NCI-H1930 (cell line): ENCODE measurements at places on chromosomes 5 and 9.

DNA sequence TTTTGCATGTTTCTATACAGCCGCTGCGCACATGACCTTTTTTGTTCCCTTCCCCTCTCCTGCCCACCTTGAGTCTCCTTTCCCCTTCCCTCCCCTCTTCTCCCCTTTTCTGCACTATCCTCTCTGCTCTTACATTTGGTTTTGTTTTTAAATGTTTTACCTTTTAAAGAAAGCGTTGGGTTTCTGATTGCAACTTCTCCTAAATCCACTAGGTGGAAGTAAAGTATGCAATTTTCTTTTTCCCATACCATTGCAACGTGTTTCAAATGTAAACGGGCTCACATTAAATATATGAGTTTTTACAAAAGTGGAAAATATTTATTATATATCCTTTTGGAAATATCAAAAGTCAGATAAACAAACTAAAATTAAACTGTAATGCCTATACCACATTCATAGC, 500.9 kb downstream of the DIRAS2 start:
- DNase-seq: peak; percentile 53

- DNase-seq: no peak
These were observed 59.2 kb downstream of the SPIN1 start for GRCh38 chr9:88447431-88447830.

- no peak for DNase-seq
These were observed 30.2 kb downstream of the MAML1 start for GRCh38 chr5:179762781-179763176.

GRCh38 chr9:38332625-38333024, 59.9 kb upstream of the ALDH1B1 start:
- DNase-seq: no peak

DNA sequence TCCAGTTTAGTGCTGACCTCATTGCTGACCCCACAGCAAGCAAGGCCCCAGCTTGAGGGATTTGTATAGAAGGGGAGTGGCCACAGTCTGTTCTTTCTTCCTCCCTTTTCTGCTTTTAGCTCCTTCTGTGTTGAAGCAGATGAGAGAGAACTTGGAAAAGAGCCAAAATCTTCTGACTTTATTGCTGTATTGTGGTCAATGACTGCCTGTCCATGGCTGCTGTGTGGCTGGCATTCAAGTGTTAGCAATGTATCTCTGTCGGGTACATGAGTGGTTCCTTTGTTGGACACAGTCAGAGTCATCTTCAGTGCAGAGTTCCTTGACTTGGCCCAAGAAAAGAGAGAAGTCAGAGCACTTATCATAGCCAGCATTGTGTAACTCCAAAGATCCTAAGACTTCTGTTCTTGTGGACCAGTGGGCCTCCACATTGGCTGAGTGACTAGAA, 154.1 kb downstream of the LRRC70 start:
- DNase-seq: no peak

DNA sequence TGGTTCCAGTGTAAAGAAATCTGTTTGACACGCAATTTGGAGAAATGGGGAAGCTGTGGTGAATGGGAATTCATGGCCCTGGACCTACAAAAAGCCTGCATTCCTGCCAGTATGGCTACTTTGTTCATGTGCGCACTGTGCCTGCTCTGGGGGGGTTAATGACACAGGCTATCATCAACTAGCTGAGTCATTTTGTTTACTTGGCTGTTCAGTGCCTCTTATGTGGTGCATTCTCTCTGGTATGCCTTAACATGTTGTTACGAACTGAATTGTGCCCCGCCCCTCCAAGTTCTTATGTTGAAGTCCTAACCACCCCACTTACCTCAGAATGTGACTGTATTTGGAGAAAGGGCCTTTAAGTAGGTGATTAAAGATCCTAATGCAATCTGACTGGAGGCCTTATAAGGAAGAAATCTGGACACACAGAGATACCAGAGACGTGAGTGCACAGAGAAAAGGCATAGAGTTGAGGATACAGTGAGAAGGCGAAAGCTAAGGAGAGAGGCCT, 20.4 kb upstream of the UBAP1 start:
- no peak for DNase-seq

DNA sequence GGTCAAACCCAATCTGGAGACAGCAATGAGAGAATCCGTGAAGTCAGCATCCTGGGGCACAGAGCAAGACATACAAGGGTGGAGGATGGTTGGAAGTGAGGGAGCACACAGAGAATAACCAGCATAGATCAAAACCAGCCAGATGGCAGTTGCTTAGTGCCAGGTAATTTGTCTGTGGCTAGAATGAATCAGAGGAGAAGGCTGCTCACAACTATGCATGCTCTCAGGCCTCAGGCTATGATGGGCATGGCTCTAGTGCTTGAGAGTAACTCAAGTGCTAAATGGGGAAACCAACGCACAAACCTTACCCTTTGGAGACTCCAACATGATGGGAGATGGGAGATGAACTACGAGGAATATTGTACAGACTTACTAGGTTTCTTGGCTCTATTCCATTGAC, 160.8 kb downstream of the DMRT2 start:
- no peak for DNase-seq

DNA sequence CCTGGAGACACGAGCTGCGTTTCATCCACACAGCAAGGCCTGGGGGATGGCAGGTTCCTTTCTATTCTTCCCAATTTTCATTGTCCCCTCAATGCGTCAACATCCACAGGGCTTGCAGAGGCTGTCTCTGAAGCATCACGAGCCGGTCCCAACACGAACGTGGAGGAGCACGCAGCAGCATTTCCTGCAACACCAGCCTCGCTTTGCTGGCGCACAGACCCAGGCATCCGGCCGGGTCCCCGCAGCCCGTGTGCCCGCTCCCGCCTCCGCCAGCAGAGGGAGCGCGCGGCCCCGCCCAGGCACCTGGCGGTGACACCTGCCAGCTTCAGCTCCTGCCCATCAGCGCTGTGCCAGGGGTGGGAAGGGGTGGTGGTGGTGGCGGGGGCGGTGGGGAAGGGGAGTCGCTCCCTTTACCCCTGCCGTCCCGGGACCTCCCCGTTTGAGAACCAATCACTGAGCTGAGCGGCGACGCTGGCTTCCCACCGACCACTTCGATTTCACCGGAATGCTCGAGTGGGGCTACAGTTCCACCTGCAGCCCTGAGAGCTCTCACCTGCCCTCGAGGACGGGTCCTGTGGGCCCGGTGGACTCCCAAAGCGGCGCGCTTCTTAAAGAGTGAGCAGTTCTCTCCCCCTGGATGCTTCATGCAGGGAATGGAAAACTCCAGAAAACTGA, 464.5 kb downstream of the ICE1 start:
- peak; percentile 58 for DNase-seq

DNA sequence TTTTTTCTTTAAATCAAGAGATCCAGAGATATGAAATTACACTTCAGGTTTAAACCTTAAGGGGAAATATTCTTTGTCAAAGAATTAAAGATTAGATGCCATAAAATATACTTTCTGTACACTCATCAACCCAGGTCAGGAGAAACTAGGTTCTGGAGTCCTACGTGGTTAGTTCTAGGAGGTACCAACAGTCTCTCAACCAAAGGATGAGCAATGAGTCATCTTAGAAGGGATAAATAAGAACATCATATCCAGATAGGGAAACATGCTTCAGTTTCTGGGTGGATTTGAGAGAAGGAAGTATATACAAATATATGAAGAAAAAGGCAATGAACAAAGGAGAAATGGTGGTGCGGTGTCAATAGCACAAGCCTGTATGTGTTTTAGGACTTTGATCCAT, 98.2 kb downstream of the CSNK1G3 start:
- DNase-seq: no peak

DNA sequence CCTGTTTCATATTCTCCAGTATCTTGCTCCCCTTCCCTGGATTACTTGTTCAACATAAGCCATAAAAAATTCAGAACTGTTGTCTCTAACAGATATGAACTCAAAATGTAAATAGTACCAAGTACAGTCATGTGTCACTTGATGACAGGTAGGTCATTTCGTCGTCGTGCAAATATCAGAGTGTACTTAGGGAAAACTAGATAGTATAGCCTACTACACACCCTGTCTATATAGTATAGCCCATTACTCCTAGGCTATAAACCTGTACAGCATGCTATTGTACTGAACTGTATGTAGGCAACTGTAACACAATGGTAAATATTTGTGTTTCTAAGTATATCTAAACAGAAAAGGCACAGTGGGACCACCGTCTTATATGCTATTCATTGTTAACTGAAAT, 39.1 kb downstream of the SMIM15 start:
- DNase-seq: peak; percentile 1

- DNase-seq: no peak
These were observed 141.9 kb upstream of the RASA1 start for GRCh38 chr5:87125766-87126165.

GRCh38 chr5:56625541-56625940, 189.8 kb upstream of the MAP3K1 start:
- DNase-seq: no peak

GRCh38 chr5:16791904-16792597, 144.0 kb downstream of the MYO10 start:
- DNase-seq: no peak

- DNase-seq: no peak
These were observed 36.8 kb upstream of the SSBP2 start for GRCh38 chr5:81787474-81788242.

DNA sequence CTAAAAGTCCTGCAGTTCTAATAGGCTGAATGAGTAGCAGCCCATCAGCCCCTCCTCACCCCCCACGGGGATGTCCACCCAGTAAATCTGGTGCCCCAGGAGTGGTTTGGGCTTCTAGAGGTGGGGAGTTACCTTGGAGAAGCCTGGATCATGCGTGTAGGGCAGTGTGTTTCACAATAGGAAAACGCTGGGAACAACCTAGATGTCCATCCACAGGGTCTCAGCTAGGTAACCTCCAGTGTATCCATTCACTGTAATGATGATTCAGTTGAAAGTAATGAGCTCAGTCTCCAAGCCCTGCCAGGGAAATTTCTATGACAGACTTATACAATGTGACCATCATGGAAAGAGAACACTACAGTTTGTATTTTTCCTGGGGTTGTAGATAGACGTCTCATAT, 51.8 kb downstream of the NDST1 start:
- DNase-seq: no peak

GRCh38 chr9:94928691-94929368, 202.3 kb downstream of the AOPEP start:
- no peak for DNase-seq
